ENCODE measurements at places on chromosomes 2 and 18. TPM values are rescaled to one million over a fixed set of nuclear protein-coding genes. Genes with fewer than 3 reads are reported as not detected.

DNA sequence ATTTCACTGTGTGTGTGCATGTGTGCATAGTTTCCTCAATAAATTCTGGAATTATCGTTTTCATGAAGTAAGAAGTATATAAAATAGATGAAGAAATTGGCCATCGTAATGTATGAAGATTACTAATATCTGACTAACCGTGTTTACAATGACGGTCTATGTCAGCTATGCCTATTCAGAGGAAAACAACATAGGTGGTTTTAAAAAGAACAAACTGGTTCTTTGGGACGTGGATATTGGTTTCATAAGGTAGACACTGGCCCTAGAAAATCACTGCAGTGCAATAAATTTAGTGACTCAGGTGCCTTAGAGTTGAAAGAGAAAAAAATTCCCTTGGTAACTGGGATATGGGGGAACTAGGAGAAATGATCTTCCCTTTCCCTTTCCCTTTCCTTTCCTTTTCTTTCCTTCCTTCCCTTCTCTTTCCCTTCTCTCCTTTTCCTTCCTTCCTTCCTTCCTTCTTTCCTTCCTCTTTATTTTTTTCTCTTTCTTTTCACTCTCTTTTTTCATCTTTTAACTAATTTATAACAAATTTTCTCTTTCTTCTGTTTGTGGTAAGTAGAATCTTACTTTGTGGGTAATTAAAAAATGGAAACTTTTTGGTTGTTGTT is 36.4 kb downstream of the MAP2 start:
- no peak for DNase-seq

- DNase-seq: no peak
Measured at GRCh38 chr2:241074901-241075540, 27.1 kb downstream of the MTERF4 start.

The SOS1 gene
- total RNA-seq: 32.1 TPM

DNA sequence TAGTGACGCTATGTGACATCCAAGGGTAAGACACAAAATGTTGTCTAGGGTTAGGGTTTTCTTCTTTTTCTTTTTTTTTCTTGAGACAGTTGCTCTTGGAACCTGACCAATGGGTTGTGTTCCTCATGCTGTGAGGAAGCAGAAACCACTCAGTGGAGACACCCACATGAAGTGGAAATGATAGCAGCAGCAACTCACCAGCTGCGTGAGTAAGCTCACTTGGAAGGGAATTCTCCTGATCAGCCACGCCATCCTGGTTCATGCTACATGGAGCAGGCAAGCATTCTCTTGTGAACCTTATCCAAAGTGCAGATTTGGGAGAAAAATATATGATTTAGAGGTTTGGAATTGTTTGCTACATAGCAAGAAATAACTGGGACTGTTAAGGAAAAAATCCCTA is 863.7 kb downstream of the EPHA4 start:
- DNase-seq: peak; percentile 23

The FOXD4L1 gene
- total RNA-seq: 0.31 TPM

The RUFY4 gene
- total RNA-seq: 0.78 TPM

DNA sequence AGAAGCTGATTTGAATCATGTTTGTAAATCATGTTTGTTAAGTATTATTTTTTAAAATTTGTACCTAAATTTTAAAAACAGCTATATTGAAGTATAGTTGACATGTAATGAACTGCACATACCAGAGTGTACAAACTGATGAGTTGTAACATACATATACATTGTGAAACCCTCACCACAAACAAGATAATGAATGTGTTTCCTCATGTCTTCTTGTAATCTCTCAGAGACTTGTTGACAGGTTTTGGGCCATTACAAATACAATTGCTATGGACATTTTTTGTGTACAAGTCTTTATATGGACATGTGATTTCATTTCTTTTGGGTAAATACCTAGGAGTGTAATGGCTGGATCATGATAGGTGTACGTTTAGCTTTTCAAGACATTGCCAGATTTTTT is 21.5 kb downstream of the WDR43 start:
- no peak for DNase-seq

The NTSR2 gene
- 0.31 TPM for total RNA-seq

DNA sequence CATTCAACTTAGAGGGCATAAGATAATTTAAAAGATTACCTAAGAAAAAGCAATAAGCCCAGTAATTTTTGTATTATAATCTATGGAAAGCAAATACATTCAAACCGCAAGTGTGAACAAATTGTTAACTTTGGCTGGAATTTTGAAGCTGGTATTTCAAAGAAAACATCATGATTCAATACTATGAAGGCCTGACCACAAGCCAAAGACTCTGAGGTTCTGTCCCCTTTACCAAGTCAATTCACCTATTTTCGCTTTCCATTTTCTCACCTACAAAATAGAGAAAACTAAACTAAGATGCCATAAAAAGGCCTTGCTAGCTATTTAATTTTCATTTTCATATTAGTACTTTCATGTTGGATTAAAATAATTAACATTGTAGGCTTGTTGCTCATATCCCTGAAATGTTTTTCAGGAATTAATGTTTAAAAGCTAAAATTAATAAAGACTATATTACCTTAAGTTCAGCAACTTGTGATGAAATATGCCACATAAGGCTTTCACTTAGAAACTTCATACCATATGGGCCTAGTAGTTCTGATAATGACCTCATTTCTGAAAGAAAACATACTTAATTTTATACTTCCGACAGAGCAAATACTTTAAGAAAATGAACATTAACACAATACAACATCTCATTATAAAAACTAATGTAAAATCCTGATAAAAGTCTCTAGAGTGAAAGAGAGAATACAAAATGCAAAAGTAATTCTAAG is 85.7 kb upstream of the FRZB start:
- DNase-seq: no peak

The DNPEP gene
- 17.5 TPM for total RNA-seq

DNA sequence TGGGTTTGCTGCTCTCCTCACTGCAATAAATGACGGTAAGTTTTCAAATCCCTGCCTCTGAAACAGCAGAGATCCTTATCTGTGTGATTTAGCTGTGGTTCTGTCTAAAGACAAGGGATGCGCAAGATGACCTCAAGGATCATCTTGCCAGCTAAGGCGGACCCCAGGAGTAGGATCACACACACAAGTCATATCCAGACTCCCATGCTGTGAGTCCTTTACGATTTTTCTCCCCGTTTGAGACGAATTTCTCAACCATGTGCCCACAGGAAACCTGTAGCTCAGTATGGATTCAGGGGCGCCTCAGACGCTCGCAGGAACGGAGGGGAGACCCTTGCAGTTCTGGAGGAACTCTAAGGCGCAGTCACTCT is 11.1 kb upstream of the DCTN1 start:
- DNase-seq: no peak

The TTC39C gene
- 41.5 TPM for total RNA-seq

- no peak for DNase-seq
Measured at GRCh38 chr18:62418258-62418657, 93.1 kb downstream of the TNFRSF11A start.

DNA sequence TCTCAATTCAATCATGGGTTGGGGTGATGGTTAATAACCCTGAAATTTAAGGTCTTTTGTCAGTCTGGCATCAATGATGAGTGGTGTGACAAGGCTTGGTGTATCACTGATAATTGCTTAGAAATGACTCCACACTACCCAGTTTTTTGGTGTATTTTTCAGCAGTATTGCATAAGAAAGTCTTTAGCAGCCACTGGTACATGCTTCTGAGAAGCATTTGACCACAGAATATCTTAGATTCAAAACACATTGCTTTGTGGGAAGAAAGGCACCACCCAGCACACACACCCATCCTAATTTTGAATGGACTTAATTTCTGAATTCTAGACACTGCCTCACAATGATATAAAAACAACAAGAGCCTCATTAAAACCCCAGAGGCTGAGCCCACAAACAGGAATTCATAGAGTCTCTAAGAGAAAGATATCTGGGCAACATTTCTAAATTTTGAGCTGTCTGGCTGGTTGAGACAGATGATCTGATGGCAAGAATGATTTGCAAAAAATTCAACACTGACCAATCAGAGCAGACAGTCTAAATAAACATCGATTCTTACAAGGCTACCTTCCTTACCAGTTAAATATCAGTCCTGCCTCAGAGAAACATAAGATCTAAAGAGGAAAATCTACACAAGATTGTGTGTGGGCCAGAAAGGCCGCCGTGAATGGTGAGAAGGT is 114.7 kb upstream of the CYP1B1 start:
- DNase-seq: no peak

- DNase-seq: no peak
Measured at GRCh38 chr2:110888411-110888810, 156.0 kb downstream of the ACOXL start.

The LRRTM1 gene
- 11.9 TPM for total RNA-seq

The STAMBP gene
- 20.4 TPM for total RNA-seq

DNA sequence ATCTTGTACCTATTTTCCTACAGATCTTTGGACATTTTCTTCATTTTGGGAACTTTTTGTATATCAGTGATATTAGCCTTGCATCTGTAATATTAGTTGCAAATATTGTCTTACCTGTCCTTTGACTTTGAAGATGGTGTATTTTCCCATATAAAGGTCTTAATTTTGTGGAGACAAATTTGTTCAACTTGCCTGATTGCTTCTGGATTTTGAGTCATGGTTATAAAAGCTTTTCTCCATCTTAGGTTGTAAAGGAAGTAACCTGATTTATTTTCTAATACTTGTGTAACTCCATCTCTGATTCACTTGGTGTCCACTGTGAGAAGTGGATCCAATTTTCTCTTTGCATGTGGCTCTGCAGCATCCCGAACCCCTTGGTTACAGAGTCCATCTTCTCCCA is 97.7 kb upstream of the OTOS start:
- DNase-seq: no peak

- no peak for DNase-seq
Measured at GRCh38 chr2:177888581-177888980, 184.0 kb downstream of the PDE11A start.

DNA sequence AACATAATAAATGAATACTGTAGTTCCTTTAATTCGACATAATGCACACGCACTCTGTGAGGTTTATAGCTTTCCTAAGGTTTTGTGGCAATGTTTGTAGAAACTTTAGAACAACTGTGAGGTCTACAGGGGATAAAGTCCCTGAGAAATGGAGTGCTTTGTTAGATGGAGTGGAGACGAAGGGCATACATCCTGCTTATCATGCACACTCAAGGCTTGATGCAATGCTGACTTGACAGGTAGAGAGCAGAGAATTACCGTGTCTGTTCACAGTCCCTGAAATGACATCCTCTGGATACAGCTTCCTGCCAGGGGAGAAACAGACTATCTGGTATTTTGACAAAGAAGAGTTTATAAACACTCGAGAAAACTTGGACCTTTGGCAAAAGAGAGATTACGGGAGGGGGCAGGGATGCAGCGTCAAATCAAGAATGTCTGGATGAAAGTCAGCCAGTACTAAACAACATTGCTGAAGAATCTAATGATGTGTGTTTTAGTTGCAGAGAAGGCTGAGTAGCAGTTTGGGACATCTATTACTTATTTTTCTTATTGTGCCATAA is 766.9 kb upstream of the ZEB2 start:
- DNase-seq: no peak

Data from occipital lobe (tissue), 3 donors.